ENCODE measurements at places on chromosomes 1 and 21.

GRCh38 chr1:201937624-201938213 is 8.6 kb downstream of the LMOD1 start:
- no peak for DNase-seq

GRCh38 chr1:23931491-23931880 is 18.3 kb upstream of the CNR2 start:
- DNase-seq: no peak

DNA sequence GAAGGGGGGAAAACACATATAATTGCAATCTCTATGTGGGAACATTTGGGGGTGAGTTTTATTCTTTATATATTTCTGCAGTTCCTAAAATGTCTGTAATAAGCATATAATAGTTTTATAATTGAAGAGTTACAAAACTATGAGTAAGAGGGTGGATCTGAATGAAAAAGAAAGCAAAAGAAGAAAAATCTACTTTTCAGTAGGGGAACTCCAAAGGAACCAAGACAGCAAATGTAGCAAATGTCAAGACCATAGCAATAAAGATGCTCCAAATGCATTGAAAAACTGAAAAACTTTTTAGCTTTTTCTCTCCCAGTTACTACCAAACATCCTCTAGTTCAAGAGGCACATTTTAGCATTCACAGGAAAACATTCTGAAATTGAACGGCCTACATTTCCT is 434.8 kb downstream of the LMO4 start:
- DNase-seq: no peak

GRCh38 chr1:228867108-228867950 is 132.1 kb downstream of the RHOU start:
- DNase-seq: no peak

GRCh38 chr1:46525253-46525983 is 26.0 kb downstream of the KNCN start:
- no peak for DNase-seq

DNA sequence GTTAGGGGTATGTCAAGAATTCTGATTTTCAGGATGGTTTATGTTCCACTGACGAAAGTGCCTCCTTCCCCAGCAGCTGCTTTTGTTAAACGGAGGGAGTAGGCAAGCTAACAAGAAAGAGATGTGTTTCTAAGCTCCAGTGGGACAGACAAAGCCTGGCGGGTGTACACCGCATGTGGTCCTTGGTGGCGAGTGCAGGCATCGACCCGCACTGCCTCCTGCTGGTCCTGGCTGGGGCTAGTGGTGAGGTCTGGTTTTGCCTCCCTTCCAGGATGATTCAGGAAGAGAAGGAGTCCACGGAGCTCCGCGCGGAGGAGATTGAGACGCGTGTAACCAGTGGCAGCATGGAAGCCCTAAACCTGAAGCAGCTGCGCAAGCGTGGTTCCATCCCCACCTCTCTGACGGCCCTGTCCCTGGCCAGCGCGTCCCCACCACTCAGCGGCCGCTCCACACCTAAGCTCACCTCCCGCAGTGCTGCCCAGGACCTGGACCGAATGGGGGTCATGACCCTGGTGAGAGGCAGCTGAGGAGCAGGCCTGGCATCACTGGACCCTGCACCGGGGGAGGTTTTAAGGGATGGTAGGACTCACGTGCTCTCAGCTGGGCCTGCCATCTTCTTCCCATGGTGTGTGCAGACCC is 29.0 kb downstream of the PPFIA4 start:
- no peak for DNase-seq

DNA sequence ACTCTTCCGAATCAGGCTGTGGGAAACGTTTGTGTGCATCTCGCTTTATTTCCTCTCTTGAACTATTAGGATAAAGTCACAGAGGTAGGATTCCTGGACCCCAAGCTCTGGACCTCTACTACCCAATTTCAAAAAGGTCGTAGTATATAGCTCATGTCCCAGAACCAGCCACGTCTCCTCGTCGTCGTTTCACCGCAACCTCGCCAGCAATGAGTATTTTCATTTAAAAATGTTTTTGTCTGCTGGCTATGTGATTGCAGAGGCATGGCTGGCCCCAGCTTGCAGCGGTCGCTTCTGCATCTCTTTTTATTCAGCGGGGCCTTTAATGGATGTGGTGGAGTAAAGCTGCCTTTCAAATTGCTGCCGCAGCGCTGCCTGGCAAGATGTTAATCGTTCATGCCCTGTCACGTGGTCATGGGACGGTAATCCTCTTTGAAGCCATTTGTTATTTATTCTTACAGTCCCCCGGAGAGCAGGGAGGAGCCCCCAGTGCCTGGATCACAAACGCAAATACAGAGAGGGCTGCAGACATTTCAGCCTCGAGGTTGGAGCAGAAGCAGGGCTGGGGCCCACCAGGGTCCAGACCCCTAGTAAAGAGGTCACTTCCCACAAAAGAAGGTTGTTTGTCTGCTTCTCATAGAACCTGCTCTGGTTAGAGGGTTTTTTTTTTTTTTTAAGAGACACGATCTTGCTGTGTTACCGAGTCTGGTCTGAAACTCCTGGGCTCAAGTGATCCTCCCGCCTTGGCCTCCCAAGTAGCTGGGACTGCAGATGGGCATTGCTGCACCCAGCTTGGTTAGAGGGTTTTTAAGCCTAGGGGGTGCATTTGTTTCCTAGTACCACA is 11.6 kb upstream of the NPHP4 start:
- DNase-seq: no peak
